ENCODE measurements at places on chromosomes 4 and X. TPM values are rescaled to one million over a fixed set of nuclear protein-coding genes. Genes with fewer than 3 reads are reported as not detected.
A peak's percentile ranks its signal among the peaks of the same experiment; 100 is the strongest.

DNA sequence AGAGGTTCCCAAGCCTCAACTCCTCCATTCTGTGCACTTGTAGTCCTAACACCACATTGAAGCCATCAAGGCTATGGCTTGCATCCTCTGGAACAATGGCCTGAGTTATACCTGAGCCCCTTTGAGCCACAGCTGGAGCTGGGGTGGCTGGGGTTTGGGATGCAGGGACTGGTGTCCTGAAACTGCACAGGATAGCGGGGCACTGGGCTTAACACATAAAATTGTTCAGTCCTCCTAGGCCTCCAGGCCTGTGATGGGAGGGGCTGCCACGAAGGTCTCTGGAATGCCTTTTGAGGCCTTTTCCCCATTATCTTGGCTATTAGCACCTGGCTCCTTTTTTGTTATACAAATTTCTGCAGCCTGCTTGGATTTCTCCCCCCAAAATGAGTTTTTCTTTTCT lies 35.5 kb downstream of the CFAP299 start:
- no peak overlapping the region for H3K4me3 ChIP-seq
- H3K27ac ChIP-seq, result no peak overlapping the region
- H3K36me3 ChIP-seq, result no peaks in the 10 kb centered on the region
- DNase-seq, result no peak

DNA sequence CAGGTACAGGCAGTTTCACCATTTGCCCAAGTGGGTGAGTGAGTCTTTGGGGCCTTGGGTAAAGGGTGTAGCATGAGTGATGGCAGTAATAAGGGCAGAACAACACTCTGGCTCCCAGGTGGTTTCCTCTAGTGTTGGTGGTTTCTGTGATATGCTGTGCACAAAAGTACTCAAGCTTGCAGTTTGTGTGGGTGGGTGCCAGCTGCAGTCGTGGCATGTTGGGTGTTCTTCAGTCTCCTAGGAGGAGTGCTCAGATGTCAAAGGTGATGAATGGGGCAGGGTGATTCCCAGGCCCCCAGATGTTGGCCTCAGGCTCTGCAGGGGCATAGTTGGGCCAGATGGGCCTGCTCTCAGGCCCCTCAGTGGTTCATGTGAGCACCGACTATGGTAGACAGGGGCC lies 166.1 kb upstream of the KLF8 start:
- H3K4me3 ChIP-seq, result no peak overlapping the region
- H3K27me3 ChIP-seq, result no peaks in the 10 kb centered on the region
- no peaks in the 10 kb centered on the region for H3K36me3 ChIP-seq
- H3K4me1 ChIP-seq, result no peaks in the 10 kb centered on the region

The GAGE10 gene
- total RNA-seq, result not detected

DNA sequence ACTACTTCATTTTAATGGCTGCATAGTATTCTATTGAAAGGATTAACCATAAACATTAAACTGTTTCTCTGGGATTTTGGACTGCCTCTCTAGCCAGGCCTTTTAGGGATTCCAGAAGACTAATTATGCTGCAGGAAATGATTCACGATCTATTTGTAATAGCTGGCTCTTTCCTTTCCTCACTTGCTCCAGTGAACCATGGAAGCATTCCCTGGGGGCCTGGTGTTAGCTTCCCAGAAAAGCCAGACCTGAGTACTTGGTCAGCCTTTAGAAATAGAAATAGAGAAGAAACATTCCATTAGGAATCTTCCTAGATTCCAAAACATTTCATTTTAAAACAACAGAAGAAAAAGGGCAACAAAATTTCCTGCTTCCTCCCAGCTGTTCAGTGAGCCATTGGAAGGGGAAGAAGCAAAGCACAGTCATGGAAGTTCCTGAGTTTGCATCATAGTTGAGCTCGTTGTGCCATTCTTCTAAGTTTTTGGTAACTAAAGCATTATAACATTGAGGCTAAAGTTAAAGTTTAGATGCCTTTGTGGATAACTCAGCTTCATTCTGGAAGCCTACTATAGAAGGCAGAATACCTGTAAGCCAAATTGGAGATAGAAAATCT lies 83.5 kb downstream of the NPNT start:
- no peaks in the 10 kb centered on the region for H3K36me3 ChIP-seq
- H3K27ac ChIP-seq, result no peak overlapping the region
- DNase-seq, result no peak

DNA sequence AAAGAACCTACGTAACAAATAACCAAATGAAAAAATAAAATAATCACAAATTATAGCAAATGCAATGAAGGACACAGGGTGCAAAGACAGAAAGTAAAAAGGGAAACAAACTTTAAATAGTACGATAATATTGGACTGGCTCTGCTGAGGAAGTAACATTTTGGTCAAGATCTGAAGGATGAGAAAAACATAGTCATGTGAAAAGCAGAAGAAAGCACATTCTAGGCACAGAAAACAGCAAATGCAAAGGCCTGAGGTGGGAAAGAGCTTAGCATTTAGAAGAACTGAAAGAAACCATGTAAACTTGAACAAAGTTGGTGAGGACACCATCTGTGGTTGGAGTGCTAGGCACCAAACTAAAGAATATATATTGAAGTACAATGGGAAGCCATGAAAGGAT lies 111.2 kb downstream of the PPP3CA start:
- H3K4me1 ChIP-seq, result peaks cover 13% of the 10 kb centered on the region
- H3K27ac ChIP-seq, result no peak overlapping the region
- H3K27me3 ChIP-seq, result no peaks in the 10 kb centered on the region
- no peaks in the 10 kb centered on the region for H3K36me3 ChIP-seq
- no peak for DNase-seq

- no peak for DNase-seq
- H3K36me3 ChIP-seq, result no peaks in the 10 kb centered on the region
- H3K27ac ChIP-seq, result no peak overlapping the region
- no peaks in the 10 kb centered on the region for H3K27me3 ChIP-seq
Observed at GRCh38 chr4:138967313-138967712, 48.3 kb upstream of the NOCT start.

GRCh38 chr4:17681281-17682221 lies 67.1 kb downstream of the MED28 start:
- H3K27ac ChIP-seq, result no peak overlapping the region
- H3K36me3 ChIP-seq, result no peaks in the 10 kb centered on the region
- no peak for DNase-seq
- no peaks in the 10 kb centered on the region for H3K4me1 ChIP-seq
- H3K4me3 ChIP-seq, result no peak overlapping the region
- H3K27me3 ChIP-seq, result no peaks in the 10 kb centered on the region

The RENBP gene
- 13.1 TPM for total RNA-seq

The XK gene
- total RNA-seq, result 54.3 TPM

DNA sequence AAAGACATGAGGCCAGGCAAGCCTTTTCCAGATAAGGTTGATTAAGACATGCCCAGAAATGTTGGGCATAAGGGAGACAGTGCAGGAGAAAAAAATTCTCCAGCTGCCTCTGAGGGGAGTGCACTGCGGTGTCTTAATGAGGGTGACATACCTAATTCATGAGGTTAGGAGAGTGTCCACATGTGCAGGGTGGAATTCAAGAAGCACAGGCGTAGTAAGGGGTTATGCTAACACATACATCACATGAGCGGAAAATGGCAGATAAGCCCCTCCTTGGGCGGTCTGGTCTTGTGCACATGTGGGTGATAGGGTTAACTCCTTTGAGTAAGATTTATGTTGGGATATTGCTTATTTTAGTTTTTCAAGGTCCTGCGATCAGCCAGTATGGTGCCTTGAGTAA lies 122.4 kb downstream of the PHKA2 start:
- no peaks in the 10 kb centered on the region for H3K36me3 ChIP-seq
- H3K4me1 ChIP-seq, result no peaks in the 10 kb centered on the region
- H3K4me3 ChIP-seq, result no peak overlapping the region
- DNase-seq, result no peak

The SLITRK4 gene
- not detected for total RNA-seq

The CT45A6 gene
- not detected for total RNA-seq

The CT83 gene
- total RNA-seq, result not detected

- H3K4me1 ChIP-seq, result no peaks in the 10 kb centered on the region
- no peak overlapping the region for H3K4me3 ChIP-seq
- no peak overlapping the region for H3K27ac ChIP-seq
- no peak for DNase-seq
Observed at GRCh38 chrX:585115-585808, 45.3 kb upstream of the SHOX start.

The ELOVL6 gene
- 12.1 TPM for total RNA-seq

- H3K4me3 ChIP-seq, result no peak overlapping the region
- H3K36me3 ChIP-seq, result no peaks in the 10 kb centered on the region
- DNase-seq, result no peak
- H3K27me3 ChIP-seq, result no peaks in the 10 kb centered on the region
- H3K27ac ChIP-seq, result no peak overlapping the region
Observed at GRCh38 chr4:189547559-189547958, 393.1 kb upstream of the FRG1 start.

DNA sequence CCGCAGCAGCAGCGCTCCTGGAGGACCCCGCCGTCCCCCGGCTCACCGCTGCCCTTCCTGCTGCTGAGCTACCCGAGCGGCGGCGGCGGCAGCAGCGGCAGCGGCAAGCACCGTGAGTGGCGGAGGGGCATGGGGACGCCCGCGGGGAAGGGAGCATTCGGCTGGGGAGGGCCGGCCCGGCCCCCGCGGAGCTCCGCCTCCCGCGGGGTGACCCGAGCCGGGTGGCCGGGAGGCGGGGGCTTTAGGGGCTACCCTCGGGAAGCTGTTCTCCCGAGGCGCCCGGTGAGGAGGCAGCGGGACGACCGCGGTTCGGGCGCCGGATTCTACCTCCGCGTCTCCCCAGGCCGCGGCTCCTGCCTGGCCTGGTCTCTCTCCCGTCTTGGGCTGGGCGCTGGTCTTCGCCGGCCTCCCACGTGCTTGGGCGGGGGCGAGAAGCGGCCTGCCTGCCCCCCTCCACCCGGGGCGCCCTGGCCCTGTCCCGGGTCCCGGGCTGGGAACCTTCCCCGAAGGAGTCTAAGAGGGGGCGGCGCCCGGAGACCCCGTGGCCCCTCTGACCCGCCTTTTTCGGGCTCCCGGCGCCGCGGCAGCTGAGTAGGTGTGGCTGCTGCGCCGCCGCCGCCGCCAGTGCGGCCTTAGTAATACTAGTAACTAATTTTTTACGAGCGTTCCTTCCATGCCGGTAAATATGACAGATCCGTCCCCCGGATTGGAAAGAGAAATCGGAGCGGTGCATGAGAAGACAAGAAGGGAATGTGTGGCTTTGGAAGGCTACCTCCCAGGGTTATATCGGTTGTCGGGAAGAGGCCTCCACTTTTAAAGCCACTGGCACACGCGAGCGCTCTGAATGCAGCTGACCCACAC lies 16.4 kb upstream of the RUFY3 start:
- DNase-seq, result peak; percentile 77
- peak overlapping the region; percentile 99 for H3K27ac ChIP-seq
- no peaks in the 10 kb centered on the region for H3K36me3 ChIP-seq
- peaks cover 25% of the 10 kb centered on the region for H3K4me1 ChIP-seq
- peak overlapping the region; percentile 96 for H3K4me3 ChIP-seq

- H3K4me3 ChIP-seq, result no peak overlapping the region
- H3K4me1 ChIP-seq, result peaks cover 3% of the 10 kb centered on the region
- no peaks in the 10 kb centered on the region for H3K36me3 ChIP-seq
- H3K27me3 ChIP-seq, result no peaks in the 10 kb centered on the region
Observed at GRCh38 chr4:40736910-40737309, 12.8 kb upstream of the NSUN7 start.

GRCh38 chr4:41072021-41072777 lies 142.1 kb downstream of the APBB2 start:
- H3K4me3 ChIP-seq, result no peak overlapping the region
- H3K27me3 ChIP-seq, result no peaks in the 10 kb centered on the region
- H3K4me1 ChIP-seq, result peaks cover 5% of the 10 kb centered on the region
- DNase-seq, result no peak
- H3K27ac ChIP-seq, result peak overlapping the region; percentile 25

- no peaks in the 10 kb centered on the region for H3K27me3 ChIP-seq
- no peak for DNase-seq
- H3K36me3 ChIP-seq, result no peaks in the 10 kb centered on the region
- H3K4me1 ChIP-seq, result no peaks in the 10 kb centered on the region
Observed at GRCh38 chr4:123848606-123849005, 452.0 kb downstream of the SPRY1 start.

The KLKB1 gene
- total RNA-seq, result 2.0 TPM

The DOK7 gene
- total RNA-seq, result not detected

GRCh38 chrX:129980540-129981199 lies 1.8 kb upstream of the BCORL1 start:
- no peaks in the 10 kb centered on the region for H3K27me3 ChIP-seq
- DNase-seq, result peak; percentile 73
- peak overlapping the region; percentile 89 for H3K27ac ChIP-seq

- no peak overlapping the region for H3K27ac ChIP-seq
- no peak for DNase-seq
- H3K27me3 ChIP-seq, result no peaks in the 10 kb centered on the region
- no peaks in the 10 kb centered on the region for H3K4me1 ChIP-seq
Observed at GRCh38 chr4:128166982-128167381, 105.9 kb downstream of the LARP1B start.

The TCEAL7 gene
- 2.8 TPM for total RNA-seq

DNA sequence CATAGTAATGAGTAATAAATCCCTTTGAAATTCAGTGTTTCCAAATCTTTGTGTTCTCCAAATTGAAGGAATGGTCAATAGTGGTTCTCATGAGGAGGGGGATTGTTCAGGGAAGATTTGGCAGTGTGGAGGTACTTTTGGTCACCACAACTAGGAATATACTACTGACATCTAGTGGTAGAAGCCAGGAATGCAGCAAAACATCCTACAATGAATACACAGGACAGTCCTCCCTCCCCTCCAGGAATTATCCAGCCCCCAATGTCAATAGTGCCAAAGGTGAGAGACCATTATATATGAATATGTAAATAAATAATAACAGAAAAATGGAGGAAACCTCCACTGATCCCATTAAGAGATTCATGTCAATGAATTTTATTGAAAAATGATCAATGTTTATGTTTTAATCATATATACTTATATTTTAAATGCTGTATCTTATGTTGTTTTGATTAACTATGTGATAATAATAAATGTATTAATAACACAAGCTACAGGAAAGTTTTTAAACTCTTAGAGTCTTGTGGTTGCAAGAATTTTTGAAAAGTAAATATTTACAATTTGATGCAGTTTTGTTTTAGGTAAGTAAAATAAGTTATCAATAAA lies 14.4 kb upstream of the FAM9A start:
- H3K27ac ChIP-seq, result no peak overlapping the region
- no peak overlapping the region for H3K4me3 ChIP-seq
- no peaks in the 10 kb centered on the region for H3K4me1 ChIP-seq
- no peaks in the 10 kb centered on the region for H3K27me3 ChIP-seq
- no peaks in the 10 kb centered on the region for H3K36me3 ChIP-seq
- no peak for DNase-seq

GRCh38 chr4:4395849-4396627 lies 9.1 kb downstream of the NSG1 start:
- no peaks in the 10 kb centered on the region for H3K36me3 ChIP-seq
- no peak overlapping the region for H3K27ac ChIP-seq
- peaks cover 31% of the 10 kb centered on the region for H3K27me3 ChIP-seq
- H3K4me3 ChIP-seq, result no peak overlapping the region

- DNase-seq, result no peak
- H3K4me3 ChIP-seq, result peak overlapping the region; percentile 45
- no peaks in the 10 kb centered on the region for H3K36me3 ChIP-seq
- peaks cover 66% of the 10 kb centered on the region for H3K27me3 ChIP-seq
- H3K27ac ChIP-seq, result peak overlapping the region; percentile 81
Observed at GRCh38 chr4:30722359-30723200, 2.4 kb downstream of the PCDH7 start.

DNA sequence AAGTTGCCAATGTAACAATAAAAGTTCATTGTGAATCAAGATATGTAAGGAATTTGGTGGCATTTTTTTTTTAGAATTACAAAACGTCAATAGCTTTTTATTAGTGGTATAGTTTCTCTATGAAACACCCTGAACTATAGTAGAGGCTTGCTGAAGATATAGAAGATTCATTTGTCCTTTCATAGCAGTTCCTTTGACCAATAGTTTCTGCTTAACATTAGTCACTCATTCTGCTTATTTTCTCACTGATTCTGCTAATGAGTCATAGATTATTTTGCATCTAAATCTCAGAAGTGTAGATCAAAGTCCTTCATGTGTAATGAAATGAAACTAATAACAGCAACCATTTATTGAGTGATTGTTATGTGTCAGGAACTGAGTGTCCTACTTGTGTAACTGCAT lies 205.0 kb upstream of the TET2 start:
- no peak overlapping the region for H3K4me3 ChIP-seq
- no peak overlapping the region for H3K27ac ChIP-seq
- H3K36me3 ChIP-seq, result no peaks in the 10 kb centered on the region

All from transverse colon (tissue), 4 donors.